ENCODE measurements at places on chromosomes 13 and 19.

- DNase-seq, result no peak
Observed at GRCh38 chr13:86862137-86862536, 809.0 kb upstream of the SLITRK5 start.

- no peak for DNase-seq
Observed at GRCh38 chr19:32289566-32290210, 55.7 kb upstream of the ZNF507 start.

GRCh38 chr19:5832527-5833216 lies 6.8 kb downstream of the FUT6 start:
- DNase-seq, result no peak

- DNase-seq, result peak; percentile 35
Observed at GRCh38 chr13:70171151-70171550, 62.9 kb upstream of the KLHL1 start.
